ENCODE measurements at places on chromosomes 5 and 9.

DNA sequence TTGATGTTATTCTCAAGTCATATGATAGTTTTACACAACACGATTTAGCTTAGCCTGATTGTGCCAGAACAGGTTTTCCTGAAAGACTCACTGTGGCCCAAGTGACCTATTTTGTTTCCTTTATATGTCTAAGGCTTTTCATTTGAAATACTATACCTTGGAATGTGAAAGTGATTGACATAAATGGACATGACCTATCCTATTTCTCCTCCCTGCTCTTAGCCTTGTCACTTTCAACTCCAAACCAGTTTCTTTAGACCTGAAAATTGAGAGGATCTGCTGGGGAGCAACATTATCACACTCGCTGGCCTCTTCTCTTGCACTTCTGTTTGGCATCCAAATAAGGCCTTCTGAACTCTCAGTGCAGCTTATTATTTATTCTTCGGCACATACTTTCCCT, 496.8 kb downstream of the MAT2B start:
- no peak for DNase-seq

DNA sequence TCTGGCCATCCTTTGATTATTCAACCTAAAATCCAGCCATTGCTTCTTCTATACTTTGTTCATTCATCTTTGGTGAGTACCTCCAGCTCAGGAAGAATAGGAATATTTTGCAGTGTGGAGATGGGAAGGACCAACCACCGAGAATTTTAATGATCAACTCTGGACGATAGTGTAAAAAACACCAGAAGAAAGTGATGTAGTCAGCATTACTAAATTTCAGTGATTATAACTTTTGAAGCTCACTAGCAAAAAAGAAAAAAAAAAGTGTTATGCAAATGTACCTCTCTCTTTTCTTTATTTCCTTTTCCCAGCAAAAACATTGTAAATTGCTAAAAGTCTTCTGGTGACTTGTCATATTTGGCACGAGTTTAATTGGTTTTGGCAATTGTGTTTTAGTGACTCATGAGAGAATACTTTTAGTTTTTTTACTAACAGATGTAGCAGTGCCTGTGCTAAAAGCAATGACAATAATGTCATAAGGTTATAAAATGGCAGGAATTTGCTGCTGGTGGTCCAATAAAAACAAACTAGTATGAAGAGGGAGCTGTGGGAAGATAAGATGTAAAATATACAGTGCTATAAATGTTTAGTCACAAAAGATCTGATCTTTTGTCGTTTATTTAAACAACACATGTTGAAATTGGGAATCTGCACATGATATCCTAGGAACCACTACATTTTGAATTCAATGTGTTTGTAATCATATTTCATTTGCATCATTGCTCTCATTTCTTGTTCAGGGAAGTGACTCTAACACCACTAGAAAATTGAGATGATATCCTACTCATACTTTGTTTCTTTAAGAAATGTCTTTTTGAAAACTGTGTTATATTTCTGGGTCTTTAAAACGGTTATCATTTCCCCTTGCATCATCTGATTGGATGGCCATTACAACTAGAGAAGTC, 81.3 kb upstream of the ERCC6L2 start:
- no peak for DNase-seq

GRCh38 chr5:111953351-111954127, 196.5 kb upstream of the NREP start:
- no peak for DNase-seq

GRCh38 chr5:140565024-140565779, 574 bp downstream of the SLC35A4 start:
- no peak for DNase-seq

GRCh38 chr5:60888359-60889061, 44.4 kb upstream of the ELOVL7 start:
- no peak for DNase-seq

Data from NCI-H2171 (cell line).